NCI-H2107 (cell line): ENCODE measurements at places on chromosomes 13 and 19.

GRCh38 chr19:33370783-33371182, 2.7 kb upstream of the CEBPG start:
- no peak for DNase-seq

DNA sequence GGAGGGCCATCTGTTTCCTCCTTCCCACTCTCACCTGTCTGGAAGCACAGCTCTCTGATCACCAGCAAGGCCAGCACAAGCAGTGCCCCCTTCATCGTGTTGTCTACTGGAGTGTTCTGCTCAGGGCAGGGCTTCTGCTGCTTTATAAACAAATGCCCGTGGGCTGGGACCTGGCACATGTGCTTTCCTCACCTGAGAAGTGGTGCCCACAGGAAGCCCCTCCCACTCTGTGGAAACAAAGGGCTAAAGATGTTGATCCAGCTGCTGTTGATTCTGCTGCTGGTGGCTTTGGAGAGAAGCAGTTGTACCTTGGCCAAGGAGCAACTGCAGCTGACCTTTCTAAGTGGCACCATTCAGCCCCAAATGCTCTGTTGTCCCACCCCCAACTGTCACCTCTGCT, 26.4 kb upstream of the ZNF181 start:
- no peak for DNase-seq

DNA sequence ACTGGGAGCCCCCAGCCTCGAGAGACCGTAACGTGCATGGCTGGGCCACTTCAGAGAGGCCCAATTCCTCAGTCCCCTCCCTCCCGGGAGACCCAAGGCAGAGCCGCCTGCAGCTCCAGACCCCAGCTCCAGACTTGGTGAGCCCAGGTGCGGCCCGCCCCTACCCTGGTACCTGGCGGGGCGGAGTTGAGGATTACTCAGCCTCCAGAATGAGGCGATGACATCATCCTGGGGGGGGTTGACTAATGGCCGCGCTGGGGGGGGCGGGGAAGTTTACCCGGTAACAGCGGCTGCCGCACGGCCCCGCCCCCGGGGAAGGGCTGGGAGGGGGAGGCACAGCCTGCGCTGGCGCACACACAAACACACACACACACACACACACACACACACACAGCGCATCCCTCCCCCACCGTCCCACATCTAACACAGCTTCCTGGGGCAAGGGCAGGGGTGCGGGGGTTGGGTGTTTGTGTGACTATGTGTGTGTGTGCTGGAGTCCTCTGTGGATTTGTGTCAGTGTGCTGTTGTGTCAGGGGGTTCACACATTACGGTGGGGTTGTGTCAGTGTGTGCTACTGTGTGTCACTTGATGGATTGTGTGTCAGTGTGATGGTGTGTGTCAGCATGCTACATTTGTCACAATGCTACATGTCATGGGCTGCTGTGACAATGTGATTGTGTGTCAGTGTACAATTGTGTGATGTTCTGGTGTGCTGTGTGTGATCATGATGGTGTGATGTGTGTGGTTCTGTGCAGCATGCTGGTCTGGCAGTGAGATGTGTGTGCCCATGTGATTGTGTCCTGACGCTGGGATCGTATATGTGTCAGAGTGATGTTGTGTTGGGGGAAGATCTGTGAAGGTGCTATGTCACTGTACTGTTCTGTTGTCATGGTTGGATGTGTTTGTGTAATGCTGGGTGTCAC, 10.3 kb upstream of the BBC3 start:
- DNase-seq, result peak; percentile 71

- no peak for DNase-seq
Measured at GRCh38 chr19:1270854-1271527, 1.9 kb downstream of the CIRBP start.

- no peak for DNase-seq
Measured at GRCh38 chr13:32883474-32883873, 132.7 kb upstream of the KL start.

DNA sequence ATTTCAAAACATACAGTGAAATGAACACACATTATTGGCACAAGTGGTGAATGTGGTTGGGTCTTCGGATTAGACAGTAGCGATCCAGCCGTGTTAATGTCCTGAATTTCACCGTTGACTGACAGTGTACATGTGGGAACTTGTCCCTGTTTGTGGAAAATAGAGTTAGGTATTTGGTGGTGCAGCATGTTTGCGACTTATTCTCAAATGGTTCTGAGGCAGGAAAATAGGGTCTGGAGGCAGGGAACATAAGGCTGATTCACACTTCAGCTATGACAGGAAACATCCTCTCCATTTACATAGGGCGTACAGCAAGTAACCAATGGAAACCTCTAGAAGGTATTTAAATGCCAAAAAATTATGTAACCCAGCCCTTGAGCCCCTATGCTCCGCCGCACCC, 4.2 kb downstream of the LGALS7B start:
- no peak for DNase-seq

GRCh38 chr13:74620308-74620707, 486.1 kb upstream of the KLF12 start:
- no peak for DNase-seq

- DNase-seq, result no peak
Measured at GRCh38 chr19:55391191-55391670, 5.5 kb downstream of the RPL28 start.

DNA sequence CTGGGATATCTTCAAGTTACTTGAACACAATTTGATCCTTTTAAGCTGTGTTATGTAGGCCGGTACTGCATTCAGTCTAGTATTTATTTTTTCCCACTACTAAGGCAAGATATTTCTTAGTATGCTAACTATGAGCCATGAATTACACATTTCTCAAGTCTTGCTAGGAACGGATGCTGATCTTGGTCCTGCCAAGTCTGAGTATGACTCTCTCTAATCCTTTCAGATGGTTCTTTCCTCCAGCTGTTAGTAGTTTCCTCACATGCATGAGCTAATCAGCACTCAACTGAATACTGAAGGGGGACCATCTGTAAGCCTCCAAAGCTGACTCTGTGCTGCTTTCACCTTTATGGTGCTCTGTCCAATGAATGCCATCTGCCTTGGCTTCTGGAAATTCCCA, 460.3 kb downstream of the KCTD12 start:
- DNase-seq, result no peak

- DNase-seq, result no peak
Measured at GRCh38 chr13:100349594-100349993, 239.0 kb downstream of the GGACT start.

DNA sequence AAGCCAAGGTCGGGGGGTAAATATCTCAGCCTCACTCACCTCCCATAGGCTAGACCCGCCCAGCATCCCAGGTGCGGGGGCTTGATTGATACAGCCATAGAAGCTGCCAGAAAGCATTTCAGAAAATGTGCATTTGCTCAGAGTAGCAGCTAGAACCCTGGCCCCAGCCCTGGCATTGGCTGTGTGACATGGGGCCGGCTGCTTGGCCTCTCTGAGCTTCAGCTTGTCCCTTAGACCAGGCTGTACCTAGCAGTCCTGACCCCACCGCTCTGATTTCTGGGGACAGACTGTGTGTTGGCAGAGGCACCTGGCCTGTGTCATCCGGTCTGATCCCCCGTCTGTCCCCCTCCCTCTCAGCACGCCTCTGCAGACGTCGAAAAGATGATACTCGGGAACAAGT, 15.4 kb downstream of the RAB8A start:
- no peak for DNase-seq

DNA sequence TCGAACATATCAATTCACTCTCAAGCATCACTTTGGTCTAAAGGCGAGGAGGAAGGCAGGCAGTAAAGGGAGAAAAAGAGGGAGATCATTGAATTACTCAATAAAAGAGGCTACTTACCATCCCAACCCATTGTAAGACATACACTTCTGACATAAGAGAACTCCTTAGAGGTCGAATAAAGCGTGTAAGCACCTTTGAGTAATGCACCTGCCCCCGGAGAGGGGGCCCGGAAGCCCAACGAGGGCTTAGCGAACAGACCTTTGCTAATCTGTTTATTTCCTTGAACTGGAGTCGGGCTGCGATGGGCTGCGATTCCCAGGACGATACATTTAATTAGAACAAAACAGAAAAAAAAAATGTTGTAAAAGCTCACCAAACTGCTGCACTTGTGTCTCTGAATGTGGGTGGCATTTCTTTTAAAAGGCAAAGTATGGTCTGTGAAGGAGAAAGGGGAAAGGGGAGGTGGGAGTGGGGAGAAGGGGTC, 3.0 kb downstream of the ZC3H4 start:
- no peak for DNase-seq

- no peak for DNase-seq
Measured at GRCh38 chr13:113920606-113921286, 53.1 kb downstream of the C13orf46 start.

DNA sequence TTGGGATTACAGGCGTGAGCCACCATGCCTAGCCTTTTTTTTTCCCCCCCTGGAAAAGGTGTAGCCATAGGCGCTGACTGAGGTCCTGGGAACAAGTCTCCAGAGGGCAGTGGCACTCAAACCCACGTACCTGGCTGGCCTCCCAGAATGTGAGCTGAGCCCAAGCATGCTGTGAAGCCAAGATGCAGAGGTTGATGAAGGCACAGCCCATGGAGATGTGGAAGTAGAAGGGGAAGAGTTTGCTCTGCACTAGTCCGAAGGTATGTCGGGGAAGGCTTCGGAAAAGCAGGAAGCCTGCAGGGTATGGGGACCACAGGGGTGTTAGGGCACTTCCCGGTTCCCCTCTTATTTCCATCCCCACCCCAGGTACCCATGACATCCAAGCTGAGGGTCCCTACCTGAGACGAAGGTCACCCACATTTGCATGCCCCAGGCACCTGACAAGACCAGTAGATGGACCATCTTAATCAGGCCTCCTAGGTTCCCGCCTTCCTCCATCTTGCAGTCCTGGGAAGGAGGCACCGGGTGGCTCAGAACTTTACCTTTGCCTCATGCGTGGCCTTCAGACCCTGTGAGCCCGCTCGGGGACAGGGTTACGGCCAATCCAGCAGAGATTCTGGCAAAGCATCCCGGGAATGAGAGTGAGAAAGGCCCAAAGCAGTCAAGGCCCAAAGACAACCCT, 805 bp downstream of the TMEM205 start:
- no peak for DNase-seq

GRCh38 chr13:62502588-62502987, 1086.9 kb upstream of the PCDH20 start:
- DNase-seq, result no peak

DNA sequence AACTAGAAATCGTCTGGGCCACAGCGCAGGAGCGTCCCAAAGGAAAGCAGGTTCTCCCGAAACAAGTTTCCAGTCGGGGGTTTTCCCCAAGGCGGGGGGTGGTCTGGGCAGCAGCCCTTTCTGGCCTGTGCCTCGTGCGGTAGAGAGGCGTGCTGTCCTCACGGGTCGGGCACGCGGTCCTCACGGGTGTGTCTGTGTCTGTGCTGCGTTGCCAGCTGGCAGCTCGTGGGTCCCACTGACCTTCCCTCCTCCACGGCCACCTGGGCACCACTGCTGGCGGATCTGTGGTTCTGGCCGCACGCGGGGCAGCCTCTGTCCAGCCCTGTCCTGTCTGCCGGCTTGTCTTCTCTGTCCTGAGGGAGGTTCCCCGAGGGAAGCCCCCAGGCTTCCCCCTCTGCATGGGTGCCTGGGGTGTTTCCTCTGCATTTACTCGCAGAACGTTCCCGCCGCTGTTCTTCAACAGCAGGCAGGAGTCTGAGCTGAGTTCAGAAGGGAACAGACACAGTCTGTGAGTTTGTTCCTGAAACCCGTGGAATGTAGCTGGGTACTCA, 98.2 kb upstream of the MCF2L start:
- DNase-seq, result no peak

- no peak for DNase-seq
Measured at GRCh38 chr13:29709407-29710069, 114.0 kb upstream of the SLC7A1 start.

- no peak for DNase-seq
Measured at GRCh38 chr19:46225558-46226004, 4.0 kb upstream of the IGFL1 start.

DNA sequence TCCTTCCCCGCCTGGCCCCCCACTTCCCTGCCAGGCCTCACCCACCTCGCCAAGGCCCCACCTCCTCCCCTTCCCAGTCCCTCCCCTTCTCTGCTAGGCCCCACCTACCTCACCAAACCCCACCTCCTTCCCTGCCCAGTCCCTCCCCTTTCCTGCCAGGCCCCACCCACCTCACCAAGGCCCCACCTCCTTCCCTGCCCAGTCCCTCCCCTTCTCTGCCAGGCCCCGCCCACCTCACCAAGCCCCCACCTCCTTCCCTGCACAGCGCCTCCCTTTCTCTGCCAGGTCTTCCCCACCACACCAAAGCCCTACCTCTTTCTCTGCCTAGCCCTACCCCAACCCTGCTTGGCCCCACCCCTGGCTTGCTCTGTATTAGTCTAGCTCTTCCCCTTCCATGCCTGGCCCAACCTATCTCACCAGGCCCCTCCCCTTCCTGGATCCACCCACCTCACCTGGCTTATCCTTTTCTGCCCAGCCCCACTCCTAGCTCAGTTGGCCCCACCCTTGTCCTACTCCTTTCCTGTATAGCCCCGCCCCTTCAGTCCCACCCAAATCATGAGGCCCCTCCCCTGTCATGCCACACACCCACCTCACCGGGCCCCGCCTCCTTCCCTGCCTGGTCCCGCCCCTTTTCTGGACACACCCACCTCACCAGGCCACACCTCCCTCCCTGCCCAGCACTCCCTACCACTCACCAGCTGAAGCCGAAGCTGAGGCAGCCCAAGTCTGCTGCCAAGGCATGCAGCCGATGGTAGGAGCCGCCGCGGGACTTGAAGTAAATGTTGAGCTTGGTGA, 16.2 kb downstream of the CERS1 start:
- no peak for DNase-seq

- DNase-seq, result no peak
Measured at GRCh38 chr19:42455621-42456081, 12.9 kb upstream of the CXCL17 start.

DNA sequence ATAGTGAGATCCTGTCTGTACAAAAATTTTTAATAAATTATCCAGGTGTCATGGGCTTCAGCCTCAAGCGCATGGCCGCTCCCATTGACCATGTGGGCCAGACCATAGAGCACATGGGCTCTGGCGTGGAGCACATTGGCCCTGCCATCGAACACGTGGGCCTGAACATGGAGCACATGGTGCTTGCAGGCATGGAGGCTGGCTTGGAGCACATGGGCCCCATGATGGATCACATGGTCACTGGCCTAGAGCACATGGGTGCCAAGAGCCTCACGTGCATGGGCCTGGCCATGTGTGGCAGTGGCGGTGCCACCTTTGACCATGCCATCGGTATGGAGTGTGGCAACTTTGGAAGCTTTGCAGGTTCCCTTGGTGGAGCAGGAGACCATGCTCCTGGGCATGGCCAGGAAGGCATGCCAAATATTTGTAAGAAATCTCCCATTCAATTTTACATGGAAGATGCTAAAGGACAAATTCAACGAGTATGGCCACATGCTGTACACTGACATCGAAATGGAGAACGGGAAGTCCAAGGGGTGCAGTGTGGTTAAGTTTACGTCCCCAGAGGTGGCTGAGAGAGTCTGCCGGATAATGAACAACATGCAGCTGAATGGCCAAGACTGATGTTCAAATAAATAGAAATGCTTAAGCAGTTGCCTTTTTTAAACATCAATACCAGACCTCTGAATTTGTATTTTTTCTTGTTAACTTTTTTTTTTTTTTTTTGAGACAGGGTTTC, 21.3 kb upstream of the SLC1A5 start:
- no peak for DNase-seq

- peak; percentile 37 for DNase-seq
Measured at GRCh38 chr13:83153848-83154247, 728.4 kb downstream of the SLITRK1 start.

GRCh38 chr13:26053418-26053980, 1.7 kb upstream of the SHISA2 start:
- DNase-seq, result no peak
